Anterior cingulate cortex (tissue), 58 donors: ENCODE measurements at places on chromosomes 7 and 10.
A peak's percentile ranks its signal among the peaks of the same experiment; 100 is the strongest.

GRCh38 chr7:27808626-27809025, 68.7 kb downstream of the TAX1BP1 start:
- DNase-seq: no peak

DNA sequence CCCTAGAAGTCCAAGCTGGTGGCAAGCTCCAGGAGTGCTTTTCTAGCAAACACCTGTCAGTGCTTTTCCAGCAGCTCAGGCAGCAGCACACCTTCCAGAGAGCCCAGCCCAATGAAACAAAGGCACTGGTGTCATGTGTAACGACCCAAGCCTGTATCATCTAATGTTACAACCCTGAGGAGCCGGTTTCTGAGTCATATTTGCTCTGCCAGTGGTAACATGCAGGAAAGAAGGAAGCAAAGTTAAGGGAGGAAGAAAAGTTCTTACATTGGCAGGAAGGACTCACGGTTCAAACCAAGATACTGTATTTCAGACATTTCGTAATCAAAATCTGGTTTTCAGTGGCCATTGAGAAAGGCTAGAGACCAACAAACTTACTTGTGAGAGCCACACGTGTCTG, at the start of gene ANKRD22:
ANKRD22 (minus strand) TSS at position 139 of the 400 bp plus-strand sequence. CDS start 237 bp downstream, outside the sequence.
- no peak for DNase-seq

GRCh38 chr10:76644476-76644875, 993.1 kb downstream of the KCNMA1 start:
- DNase-seq: no peak

DNA sequence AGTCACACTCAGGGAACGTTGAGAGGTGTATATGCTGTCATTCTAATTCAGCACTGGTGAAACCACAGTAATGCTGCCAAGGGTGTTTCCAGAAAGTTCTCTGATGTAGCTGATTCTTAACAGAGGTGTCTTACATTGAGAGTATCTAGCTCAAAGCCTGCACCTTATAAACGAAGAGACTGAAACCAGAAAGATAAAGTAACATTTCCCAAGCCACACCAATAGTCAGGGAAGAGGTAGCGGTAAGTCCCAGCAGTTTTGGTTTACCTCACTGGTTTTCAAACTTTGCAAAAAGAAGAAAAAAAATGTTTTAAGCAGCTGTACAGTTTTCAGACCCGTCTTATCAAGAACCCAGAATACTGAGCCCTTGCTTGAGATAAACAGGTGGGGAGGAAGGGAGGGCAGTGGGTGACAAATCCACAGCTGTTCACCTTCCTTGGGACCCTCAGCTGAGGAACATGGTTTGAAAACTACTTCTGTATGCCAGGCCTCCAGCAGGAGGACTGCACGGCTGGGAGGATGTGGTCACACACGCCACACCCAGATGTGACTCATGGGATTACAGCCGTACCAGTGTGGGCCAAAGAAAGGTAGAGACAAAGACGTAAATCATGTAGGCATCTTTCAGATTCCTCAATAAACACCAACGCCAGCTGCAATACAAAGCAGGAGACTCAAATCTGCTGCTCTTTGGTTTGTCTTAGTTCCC, 63.9 kb upstream of the GSDME start:
- DNase-seq: no peak

DNA sequence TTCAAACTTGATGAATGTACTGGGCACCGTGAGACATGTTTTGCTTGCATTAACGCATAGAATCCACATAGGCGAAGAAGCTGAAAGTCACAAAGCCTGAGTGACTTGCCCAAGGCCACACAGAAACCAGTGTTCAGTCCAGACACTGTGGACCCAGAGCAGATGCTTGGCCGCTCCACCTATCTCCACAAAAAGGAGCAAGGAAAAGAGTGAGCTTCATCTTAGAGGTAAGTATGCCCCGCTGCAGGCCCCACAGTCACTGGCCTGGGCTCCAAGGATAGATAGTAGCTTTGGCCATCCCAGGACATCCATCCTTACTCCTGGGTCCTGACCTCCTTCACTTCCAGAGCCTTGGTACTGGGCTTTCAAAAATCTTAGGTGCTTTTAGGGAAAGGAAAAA, 60.1 kb upstream of the SAMD8 start:
- DNase-seq: no peak

GRCh38 chr7:119959811-119960210, 313.2 kb upstream of the KCND2 start:
- DNase-seq: no peak

- DNase-seq: peak; percentile 64
These were observed 593 bp upstream of the ADRA2A start for GRCh38 chr10:111076191-111076681.

DNA sequence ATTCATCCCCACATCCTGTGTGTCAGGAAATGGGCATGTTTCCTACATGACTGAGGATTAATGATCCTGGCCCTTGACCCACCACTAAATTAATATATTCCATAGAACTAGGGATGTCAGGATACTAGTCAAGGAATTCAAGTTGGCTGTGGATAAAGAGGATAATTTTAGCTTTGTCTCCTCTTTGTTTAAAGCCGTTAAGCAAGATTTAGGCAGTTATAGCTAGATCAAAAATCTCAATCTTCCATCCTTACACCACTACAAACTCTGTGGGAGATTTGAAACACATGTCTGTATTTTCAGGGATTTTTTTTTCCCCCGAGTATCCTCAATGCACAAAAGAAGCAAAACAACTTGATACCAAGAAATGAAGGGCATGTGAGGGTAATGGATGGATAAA, 417.1 kb downstream of the MAGI2 start:
- no peak for DNase-seq

DNA sequence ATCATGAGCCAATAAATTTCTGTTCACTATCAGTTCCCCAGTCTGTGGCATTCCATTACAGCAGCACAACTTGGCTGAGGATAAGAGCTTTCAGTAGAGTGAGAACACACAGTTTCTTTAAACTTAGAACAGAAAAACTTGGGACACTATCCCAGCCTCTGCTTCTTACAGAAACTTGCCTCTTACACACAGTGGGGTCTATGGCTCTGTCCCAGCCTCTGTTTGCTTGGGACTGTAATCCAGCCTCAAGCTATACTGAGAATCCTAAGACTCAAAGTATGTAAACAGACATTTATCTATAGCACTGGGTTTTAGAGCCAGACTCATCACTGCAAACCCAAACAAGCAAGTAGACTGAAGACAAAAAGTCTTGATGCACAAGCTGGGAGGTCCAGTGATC, 355.8 kb upstream of the VSTM2A start:
- DNase-seq: no peak

DNA sequence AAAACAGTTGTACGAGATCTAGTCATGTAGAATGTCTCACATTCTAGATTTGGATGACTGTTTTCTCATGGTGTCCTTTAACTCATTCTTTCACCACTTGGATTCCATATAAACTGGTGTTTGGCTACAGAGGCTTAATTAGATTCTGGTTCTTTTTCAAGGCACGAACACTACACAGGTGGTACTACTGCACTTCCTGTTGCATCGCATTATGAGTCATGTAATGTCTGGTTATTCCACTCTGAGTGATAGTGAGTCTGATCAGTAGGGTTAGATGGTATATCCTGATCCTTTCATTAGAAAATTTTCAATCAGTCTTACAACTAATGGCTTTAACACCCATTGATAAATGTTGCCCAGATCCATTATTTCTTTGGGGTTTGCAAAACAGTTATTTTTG, 11.2 kb upstream of the AKAP9 start:
- no peak for DNase-seq

GRCh38 chr7:100515072-100515532, 23.9 kb upstream of the AGFG2 start:
- DNase-seq: no peak

- peak; percentile 28 for DNase-seq
These were observed 113.4 kb downstream of the PTPN20 start for GRCh38 chr10:47024399-47025252.

- no peak for DNase-seq
These were observed 22.9 kb downstream of the HIP1 start for GRCh38 chr7:75715864-75716263.

DNA sequence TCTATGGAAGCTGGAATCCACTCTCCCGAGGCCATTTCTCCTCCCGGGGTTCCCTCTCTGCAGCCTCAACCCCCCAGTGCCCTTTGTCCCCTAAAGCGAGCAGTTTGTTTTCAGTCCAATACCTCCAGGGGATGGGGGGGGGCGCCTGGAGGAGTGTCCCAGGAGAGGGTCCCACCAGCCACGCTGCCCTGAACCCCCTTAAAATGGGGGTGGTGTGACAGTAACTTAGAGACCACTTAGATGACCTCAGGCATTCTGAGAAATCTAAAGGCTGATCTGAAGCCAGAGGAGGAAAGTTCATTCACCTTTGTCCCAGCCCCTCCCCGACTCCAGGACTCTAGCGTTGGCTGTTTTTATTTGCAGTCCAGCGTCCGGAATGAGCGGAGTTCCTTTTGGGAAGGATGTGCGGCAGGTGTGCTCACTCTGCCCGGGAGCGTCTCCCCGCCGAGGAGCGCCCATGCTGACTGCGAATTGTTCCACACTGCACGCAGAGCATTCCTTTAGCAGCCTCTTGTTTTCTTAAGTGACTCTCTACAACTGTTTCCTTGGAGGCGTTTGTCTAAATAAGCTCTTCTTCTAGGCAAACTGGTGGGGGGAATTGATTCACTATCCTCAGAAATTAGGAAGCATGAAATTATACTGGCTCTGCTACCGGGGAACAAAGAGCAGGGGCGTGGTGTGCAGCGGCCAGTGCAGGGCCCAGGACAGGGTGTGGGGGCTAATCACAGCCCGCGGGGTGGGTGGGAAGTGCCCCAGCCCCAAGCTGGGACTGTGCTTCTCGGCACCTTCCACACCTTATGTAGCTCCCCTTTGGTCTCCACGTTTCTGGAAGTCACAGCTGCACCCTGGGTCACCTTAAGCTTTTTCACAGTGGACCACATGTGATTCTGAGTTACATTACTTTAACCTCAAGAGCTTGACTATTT, 46.3 kb downstream of the SYPL1 start:
- no peak for DNase-seq

DNA sequence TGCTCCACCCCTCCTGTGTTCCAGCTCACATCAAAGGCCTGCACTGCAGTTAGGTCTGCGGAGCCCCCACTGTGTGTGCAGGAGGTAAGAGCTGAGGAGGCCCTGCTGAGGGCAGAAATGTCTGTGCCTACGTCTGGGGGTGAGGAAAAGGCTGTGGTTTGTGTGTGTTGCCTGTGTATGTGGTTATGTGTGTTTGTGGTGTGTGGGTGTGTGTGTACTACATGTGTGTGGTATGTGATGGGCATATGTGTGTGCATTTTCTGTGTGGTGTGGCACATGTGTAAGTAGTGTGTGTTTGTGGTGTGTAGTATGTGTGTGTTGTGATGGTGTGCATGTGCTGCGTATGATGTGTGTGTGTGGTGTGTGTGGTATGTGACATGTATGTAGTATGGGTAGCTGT, 36.2 kb downstream of the ANXA8 start:
- DNase-seq: no peak

- DNase-seq: no peak
These were observed 42.8 kb downstream of the TBXAS1 start for GRCh38 chr7:139871820-139872219.

DNA sequence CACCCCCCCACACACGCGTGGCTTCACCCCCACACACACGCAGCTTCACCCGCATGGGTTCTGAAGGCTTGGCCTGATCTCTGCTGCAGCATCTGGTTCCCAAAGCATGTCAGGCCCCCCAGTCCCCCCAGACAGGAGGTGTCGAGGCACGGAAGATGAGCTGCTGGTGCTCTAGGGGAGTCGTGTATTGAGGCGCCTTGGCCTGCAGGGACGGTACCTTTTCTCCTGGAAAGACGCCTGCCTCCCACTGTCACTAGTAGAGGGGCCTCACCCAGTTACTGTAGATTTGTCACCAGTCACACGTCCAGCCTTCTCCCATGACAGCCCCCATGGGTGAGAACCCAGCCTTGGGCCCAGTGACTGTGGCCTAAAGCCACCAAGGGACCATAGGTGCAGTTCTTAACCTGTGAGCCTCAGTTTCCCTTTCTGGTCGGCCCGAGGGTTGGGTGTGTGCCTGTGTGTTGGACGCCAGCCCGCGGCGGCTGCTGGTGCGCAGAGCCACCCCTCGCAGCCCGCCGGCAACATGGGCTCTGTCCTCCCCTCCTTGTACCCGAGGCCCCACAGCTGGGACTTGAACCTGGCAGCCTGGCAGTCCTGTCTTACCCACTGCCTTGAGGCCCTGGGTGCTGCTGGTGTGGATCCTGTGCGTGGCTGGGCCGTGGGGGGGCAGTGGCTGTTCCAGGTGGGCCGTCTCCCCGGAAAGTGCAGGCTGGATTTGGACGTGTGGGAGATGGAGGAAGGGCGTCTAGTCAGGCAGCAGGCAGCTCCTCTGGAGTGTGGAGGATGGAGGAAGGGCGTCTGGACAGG, 81.7 kb downstream of the NKX6-2 start:
- DNase-seq: no peak

- DNase-seq: no peak
These were observed 51.1 kb downstream of the ARMC3 start for GRCh38 chr10:22978918-22979317.

GRCh38 chr7:120054376-120055100, 218.4 kb upstream of the KCND2 start:
- no peak for DNase-seq

GRCh38 chr10:124306922-124307371, 111.8 kb downstream of the OAT start:
- DNase-seq: no peak

GRCh38 chr10:125067764-125068163, 92.6 kb downstream of the CTBP2 start:
- DNase-seq: no peak

- no peak for DNase-seq
These were observed 24.6 kb upstream of the BMPER start for GRCh38 chr7:33880787-33881186.
